ENCODE measurements at places on chromosomes 13 and 19.

- no peak for DNase-seq
Measured at GRCh38 chr13:68588623-68589022, 1358.5 kb upstream of the PCDH9 start.

GRCh38 chr13:20217168-20217567, 15.0 kb downstream of the GJB6 start:
- DNase-seq, result no peak

DNA sequence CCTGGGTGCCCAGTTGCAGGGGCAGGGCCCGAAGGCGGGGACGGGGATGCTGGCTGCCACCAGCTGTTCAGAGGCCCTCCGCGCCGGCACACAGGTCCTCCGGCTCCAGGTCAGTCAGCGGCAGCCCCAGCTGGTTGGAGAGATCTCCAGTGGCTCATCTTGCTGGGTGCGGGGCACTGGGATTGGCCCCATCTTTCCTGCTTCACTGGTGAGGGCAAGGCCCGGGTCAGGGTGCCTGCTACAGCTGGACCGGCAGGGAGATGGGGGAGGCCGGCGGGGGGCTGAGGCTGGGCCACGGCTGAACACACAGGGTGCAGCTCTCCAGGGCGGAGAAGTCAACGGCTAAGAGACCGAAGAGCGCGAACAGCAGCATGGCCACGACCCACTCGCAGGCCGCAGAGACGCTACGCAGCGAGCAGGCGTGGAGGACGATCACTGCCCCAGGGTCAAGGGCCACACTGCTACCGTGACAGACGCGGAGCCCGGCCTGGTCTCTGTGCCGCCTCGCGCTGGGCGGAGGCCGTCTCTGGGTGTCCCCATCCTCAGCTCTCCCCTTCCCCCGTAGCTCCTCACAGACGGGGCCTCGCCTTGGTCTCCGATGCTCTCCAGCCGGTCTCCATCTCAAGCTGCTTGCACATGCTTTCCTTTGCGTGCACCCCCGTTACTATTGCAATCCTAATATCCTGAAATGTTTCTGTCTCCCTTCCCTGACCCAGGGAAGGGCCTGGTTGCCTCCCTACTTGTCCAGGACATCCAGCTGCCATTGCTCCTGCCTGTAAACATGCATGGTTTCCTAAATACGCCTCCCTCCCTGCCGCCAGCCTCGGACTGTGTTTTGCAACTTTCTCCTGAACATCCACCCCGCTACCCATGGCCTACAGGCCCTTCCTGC, 12.3 kb downstream of the TMEM150B start:
- DNase-seq, result no peak

DNA sequence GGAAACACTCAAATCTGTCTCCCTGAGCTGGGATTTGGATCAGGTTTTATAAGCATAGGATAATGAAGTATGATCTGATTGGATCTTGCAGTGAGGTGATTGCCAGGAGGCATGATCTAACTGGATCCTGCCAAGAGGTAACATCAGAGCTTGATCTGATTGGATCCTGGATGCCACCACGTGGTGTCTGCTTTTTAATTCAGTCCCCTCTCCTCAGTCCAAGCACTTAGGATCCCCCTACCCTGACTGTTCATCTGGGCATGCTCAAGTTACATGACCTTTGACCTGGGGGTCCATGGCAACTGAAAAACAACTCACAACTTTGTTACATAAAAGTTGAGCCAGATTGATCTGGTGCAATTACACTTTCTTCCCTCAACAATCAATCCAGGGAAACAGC, 47.5 kb upstream of the LSM14A start:
- no peak for DNase-seq

GRCh38 chr13:39401756-39402155, 201.2 kb downstream of the LHFPL6 start:
- no peak for DNase-seq

DNA sequence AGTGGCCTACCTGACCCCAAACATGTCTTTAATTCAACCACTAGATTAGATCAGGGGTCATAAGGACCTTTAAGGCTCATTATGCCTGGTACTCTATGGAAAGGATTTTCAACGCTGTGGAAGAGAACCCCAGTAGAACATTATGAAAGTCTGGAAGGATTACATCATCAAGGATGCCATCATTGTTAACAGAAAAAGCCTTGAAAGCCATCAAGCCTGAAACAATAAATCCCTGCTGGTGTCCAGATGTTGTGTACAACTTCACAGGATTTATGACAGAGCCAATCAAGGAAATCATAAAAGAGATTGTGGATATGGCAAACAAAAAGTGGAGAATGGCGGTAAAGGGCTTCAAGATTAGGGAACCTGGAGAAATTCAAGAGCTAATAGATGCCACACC, 59.7 kb downstream of the NAA16 start:
- no peak for DNase-seq

GRCh38 chr13:21326155-21327031, 132.7 kb downstream of the ZDHHC20 start:
- DNase-seq, result no peak

All from foreskin melanocyte (primary cell).